Stimulated activated CD4-positive, alpha-beta T cell treated with anti-CD3 and anti-CD28 coated beads, Interleukin-1b, Interleukin-23, amount 100 ng/mL, for 1 hour (primary cell): ENCODE measurements at places on chromosomes 3 and 15.

- DNase-seq: no peak
These were observed 417.0 kb upstream of the MEIS2 start for GRCh38 chr15:37517191-37517895.

DNA sequence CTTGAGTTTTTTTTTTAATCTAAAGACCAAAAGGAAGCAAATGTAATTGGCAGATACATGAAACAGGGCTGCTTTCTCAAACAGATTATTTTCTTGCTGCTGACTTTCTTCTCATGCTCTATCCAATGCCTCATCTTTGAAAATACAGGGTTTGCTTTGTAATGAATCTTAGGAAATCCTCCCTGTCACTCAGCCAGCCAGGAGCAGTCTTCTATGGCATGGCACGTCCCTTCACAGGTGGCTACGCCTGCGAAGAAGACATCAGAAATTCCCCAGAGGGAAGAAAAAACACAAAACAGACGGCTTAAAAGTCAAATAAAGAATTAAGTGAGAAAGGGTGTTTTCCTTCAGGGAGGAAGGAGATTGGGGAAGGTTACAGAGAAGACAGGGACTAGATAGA is 242.5 kb downstream of the IGSF11 start:
- no peak for DNase-seq

DNA sequence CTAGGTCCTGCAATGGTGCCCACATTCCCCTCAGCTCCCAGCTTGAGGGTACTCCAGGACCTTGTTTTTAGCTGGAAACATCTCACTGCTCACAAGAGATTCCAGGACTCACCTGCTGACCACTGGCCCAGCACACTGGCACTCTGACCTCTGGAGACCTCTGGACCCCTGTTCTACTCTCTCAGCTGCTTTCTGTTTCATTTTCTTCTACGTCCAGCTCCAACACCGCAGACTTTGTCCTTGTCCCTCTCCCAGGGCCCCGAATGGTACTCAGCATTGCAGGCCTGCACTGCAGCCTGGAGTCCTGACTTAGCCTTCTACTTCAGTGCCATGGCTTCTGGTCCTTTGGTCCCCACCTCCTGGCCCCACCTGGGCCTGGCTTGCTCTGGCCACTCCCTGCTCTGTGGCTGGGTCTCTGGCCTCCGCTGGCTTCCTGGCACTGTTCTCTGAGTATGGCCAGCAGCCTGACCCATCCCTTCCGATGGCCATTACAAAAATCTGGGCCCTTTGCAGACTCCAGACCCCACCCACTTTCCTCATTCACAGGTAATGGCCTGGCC is 27.9 kb downstream of the KY start:
- DNase-seq: no peak

GRCh38 chr15:94470492-94470891 is 239.1 kb downstream of the MCTP2 start:
- no peak for DNase-seq

DNA sequence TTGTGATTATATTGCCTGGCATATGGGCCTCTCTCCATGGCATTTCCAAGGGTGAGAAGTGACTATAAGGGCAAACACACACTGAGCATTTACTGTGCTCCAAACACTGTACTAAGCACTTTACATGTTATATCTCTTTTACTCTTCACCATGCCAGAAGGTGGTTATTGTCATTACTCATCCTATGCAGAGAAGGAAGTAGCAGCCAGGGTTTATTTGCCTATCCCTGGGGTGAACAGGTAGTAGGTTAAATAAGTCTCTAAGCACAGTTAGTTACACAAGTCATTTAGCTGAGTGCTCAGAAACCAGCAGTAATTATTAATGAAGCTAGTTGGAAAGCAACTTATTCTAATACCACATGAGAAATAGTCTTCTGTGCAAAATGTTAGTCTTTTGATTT is 109.9 kb upstream of the SYNPR start:
- no peak for DNase-seq

DNA sequence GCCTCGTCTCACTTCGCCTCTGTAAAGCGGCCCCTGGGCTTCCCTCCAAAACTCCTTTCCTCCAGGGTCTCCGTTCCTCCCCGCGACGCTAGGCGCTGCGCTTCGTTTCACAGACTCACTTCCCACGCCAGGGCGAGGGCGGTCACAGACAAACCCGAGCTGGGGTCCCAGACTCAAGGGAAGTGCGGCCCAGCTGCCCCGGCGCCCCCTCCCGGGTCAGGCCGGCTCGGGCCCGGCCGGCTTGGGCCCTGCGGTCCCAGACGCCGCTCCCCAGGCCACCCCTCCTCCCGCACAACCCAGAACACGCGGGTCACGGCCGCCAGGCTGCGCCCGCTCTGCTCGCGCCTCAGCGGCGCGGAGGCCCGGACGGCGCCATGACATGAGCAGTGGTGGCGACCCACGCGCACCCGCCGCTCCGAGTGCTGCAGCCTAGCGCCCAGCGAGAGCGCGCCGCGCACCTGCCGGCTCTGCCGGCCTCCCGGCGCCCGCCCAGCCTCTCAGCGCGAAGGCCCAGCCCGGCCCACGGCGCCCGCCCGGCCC is 547 bp downstream of the NUP210 start:
- DNase-seq: no peak

GRCh38 chr3:116630494-116630893 is 79.1 kb upstream of the TUSC7 start:
- no peak for DNase-seq
